ENCODE measurements at places on chromosomes 2 and 18.

GRCh38 chr18:23933407-23933806 lies 81.1 kb upstream of the TTC39C start:
- peak; percentile 63 for DNase-seq

GRCh38 chr2:88011011-88011410 lies 5.3 kb downstream of the RNU2-63P start:
- no peak for DNase-seq

DNA sequence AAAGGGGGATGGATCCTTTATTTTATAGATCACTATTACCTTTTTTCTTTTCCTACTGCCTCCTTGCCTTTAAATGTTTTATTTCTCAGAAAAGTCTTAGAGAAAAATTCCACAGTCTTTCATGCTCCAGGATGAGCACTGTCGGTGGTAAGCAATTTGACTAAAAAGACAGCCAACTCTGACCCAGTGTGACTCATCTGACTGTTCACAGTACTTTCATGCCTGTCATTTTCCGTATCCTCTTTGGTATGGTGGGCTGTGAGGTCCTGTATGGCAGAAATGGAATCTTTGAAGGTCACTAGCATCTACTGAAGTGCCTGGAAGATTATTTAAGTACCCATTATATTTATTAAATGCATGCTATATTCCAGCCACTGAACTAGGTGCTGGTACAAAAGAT lies 2.1 kb upstream of the RFTN2 start:
- peak; percentile 59 for DNase-seq

- DNase-seq, result no peak
Measured at GRCh38 chr2:220937245-220937644, 634.9 kb downstream of the EPHA4 start.

DNA sequence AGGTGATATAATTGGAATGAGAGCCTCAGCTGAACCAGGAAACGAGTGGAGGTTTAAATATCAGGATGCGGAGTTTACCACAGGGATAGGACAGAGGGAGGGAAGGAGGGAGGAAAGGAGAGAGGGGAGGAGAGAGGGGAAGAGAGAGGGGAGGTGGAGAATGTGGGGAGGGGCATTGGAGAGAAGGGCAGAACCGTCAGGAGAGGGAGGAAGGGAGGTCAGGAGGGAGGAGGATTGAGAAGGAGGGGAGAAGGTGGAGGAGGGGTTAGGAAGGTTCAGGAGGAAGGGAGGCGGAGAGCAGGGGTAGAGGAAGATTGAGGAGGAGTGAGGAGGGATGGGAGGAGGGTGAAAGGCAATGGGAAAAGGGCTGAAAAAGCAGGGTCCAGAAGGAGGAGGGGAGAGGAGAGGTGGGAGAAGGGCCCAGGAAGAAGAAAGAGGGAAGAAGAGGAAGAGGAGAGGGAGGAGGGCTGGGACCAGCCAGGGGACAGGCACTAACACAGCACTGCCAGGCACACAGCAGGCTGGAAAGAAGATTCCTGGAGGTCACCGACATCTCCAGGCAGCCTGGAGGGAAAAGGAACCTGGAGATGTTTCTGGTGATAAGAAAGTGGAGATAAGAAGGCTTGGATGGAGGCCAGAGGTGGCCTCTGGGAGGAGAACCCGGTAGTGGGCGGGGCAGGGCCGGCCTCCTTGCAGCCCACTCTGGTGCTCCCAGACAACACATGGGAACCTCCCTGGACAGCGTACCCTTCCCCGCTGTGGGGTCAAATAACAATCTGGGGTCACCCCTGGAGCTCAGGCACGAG lies 176.7 kb upstream of the SMAD2 start:
- no peak for DNase-seq

DNA sequence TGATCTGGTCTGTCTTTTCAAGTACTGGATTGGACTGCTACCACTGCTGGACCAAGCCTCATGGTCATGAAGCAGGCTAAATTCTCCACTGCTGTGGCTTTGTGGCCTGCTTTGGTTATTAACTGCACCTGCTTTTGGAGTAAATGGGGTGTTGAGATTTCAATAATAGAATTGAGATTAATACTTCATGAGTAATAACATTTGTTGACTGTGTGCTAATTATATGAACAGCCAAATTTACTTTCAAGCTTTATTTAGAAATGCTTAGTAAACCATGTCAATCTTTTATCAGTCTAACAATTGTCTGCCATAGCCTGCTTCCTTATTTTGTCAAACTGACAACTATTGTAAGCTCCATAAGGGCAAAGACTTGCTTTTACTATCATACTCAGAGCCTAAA lies 27.4 kb upstream of the MTIF2 start:
- no peak for DNase-seq

GRCh38 chr18:44901283-44901682 lies 220.6 kb downstream of the SETBP1 start:
- DNase-seq, result no peak

GRCh38 chr2:112150851-112151250 lies 12.7 kb downstream of the FBLN7 start:
- DNase-seq, result no peak

DNA sequence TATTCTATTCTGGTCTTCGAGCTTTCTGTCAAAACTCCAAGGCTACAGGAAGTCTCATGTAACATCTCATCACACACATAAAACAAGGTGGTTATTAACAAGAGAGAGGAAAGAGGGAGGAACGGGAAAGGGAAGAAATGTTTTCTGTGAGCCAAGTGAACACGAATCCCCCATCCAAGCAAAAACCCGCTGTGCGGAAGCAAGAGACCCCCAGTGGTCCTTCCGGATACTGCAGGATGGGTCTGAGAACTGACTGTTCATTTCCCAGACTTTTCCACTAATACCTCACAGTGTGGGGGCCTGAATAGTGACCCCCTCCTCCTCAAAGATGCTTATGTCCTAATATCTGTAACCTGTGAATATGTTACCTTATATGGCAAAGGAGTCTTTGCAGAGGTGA lies 19.0 kb upstream of the DIPK1C start:
- no peak for DNase-seq

DNA sequence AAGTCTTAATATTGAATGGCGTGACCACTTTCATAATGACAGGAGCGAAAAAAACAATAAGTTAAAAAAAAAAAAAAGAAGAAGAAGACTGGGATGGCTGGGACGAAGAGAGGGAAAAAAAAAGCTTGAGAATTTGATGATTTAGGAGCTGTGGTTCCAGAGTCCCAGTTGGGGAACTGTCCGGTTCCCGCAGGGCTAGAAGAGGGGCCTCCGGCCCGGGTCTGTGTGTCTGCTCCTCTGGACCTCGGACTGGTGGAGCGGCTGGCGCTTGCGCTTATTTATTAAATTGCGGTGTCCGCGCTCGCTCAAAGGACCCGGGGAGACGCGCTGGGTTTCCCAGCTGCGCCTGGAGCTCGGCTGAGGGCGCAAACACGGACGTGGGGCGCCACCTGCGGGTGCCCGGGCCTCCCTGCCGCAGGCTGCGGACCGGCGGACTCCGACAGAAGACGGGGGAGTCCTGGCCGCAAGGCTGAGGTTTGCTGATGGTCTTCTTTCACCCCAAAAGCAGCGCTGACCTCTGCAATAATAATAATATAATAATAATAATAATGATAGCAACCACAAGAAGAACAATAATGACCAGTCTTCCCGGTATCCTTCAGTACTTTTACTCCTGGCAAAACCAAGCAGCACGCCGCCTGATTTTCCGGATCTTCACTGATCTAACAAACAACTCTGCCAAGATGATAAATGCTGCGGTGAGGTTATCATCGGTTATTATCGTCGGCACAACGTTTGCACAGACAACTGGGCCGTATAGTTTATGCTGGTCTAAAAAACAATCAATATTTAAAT lies at the start of gene CBLN2:
TSS of gene CBLN2 (minus strand) at position 251 of the 795 bp plus-strand sequence. CDS start 2,182 bp downstream, outside the sequence.
- peak; percentile 60 for DNase-seq

DNA sequence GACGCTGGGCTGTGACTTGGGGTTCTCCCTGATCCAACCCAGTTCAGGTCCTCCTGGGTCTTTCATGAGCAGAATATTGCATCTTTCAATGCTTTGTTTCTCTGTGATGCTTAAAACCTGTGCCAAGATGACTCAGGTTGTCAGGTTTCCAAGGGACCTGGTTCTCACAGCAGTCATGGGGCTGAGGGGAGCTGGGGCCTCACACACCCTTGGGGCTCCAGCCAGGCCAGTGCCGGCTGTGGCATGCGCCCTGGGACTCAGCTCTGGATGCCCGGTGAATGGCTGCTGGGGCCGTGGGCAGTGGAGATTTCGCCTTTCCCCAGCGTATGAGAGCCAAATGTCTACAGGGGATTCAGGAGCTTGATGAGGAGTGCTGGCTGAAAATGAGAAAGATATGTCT lies 29.6 kb downstream of the EDAR start:
- DNase-seq, result no peak

- DNase-seq, result peak; percentile 50
Measured at GRCh38 chr18:63686871-63687270, 15.9 kb upstream of the SERPINB11 start.

DNA sequence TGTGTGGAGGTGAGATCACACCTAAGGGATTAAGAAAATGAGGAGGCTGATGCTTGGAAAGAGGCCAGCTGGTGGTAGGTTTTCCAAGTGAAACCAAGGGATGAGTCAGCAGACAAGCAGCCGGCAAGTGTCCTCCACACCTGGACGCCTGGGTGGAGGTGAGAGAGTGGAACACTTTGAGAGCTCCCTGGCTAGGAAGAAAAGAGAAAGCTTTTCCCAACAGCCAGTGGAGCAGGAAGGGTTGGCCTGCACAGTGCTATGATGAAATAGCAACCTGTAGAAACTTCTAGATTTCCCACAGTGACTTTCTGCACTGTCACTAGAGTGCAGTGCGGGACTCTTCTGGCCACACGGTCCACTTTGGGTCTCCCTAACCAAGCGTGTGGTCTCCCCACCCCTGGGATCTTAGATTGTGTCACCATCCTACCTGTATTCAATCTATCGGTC lies 19.6 kb upstream of the IL37 start:
- DNase-seq, result no peak

- no peak for DNase-seq
Measured at GRCh38 chr2:187169864-187170263, 278.2 kb downstream of the CALCRL start.

DNA sequence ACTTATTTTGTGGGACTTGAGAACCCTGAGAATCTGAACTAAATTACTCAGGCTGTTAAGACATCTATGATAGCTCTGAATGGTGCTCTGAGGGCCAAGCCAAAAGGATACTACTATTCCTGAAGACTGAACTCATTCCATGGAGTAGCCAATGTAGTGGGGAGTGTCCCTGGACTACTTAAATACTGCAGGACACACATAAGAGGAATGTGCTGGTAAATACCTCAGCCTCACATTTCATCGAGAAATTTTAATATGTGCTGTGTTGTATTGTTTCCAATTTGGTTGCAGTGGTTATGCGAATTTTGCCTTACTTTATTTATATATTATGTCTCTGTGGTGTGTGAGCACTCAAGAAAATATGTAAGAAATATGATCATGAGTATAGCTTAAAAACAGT lies 264.4 kb upstream of the FIGN start:
- peak; percentile 75 for DNase-seq

GRCh38 chr18:79935098-79935480 lies 16.4 kb downstream of the SLC66A2 start:
- DNase-seq, result no peak

DNA sequence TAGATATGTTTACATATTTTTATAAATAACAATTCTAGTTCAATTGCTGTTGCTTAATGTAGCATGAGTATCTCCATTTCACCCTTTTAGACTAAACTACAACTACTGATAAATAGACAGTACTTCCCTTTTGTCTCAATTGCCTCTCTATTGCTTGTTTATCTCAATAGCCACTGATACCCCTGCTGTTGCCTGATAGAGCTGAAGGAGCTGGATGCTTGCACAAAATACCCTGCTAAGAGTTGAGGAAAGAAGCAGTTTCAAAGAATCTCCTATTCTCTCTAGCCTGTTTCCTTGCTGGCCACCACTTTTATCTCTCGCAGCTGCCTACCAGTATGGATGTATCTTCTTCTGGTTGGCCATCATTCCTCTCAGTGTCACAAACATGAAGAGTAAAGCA lies 16.9 kb upstream of the ZNF804A start:
- DNase-seq, result no peak

- DNase-seq, result no peak
Measured at GRCh38 chr2:1758171-1758570, 13.9 kb upstream of the PXDN start.

DNA sequence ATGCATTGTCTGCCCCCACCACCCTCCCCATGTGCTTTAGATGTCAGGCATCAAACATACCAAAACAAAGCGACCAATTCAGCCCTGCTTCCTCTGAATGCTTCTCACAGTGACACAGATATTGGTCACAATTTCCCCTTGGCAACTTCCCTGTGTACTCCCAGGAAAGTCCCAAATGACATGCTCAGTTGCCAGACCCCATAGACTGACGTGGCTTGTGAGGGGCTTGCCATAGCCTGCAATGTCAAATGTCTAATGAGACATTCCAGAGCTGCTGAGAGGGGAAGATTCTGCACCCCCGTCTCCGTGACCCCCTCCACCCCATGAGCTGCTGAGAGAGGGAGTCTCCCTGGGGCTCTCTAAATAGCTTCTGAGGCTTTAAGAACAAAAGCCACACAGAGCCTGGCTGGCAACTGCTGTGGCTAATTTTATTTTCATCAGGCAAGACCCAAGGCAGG lies 47.3 kb downstream of the RFTN2 start:
- peak; percentile 15 for DNase-seq

GRCh38 chr18:58496937-58497336 lies 132.0 kb downstream of the ALPK2 start:
- DNase-seq, result no peak

DNA sequence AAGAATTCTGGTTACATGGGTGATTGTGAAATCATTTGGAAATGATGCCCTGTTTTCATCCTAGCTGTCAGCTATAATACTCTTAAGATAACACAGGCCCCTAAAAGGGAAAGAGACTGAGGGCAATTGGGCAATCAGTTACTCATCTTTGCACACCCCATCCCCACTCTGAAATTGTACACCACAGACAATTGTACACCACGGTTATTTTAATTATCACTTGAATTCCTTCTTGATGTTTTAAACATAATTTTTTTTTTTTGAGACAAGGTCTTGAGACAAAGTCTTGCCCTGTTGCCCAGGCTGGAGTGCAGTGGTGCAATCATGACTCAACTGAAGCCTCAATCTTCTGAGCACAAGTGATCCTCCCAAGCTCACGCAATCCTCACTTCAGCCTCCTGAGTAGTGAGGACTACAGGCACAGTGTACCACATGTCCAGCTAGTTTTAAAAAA lies 862.4 kb upstream of the ACVR2A start:
- DNase-seq, result peak; percentile 90

GRCh38 chr2:149068225-149068995 lies 29.9 kb downstream of the LYPD6B start:
- DNase-seq, result no peak

DNA sequence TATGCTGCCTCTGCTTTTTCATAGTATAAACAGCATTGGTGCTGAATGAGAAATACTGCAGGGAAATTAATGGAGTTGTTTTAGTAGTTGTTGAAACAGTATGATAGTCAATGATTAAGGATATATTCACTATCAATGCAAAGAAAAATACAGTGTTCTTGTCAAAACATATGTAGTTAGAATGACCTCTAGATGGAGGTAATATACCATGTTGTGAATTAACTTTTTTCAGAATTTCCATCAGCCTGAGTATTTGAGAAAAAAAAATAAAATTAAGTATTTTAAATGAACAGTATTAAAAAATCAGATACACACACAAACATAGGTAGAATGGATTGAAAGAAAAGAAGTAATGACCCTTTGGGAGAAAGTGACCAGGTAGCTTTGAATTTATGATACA lies 59.5 kb downstream of the RMDN2 start:
- DNase-seq, result peak; percentile 14

- no peak for DNase-seq
Measured at GRCh38 chr2:30932870-30933269, 125.6 kb upstream of the CAPN13 start.
